ENCODE measurements at places on chromosomes 3 and 15. TPM values are rescaled to one million over a fixed set of nuclear protein-coding genes. Genes with fewer than 3 reads are reported as not detected.
A peak's percentile ranks its signal among the peaks of the same experiment; 100 is the strongest.

GOLGA6L4 gene
- total RNA-seq: not detected

PAQR9 gene
- total RNA-seq: 2.5 TPM

LRRK1 gene
- 10.4 TPM for total RNA-seq

- no peak for DNase-seq
These were observed 428.7 kb upstream of the EPHA3 start for GRCh38 chr3:88678747-88679146.

GRCh38 chr15:97401195-97401594, 559.3 kb upstream of the ARRDC4 start:
- DNase-seq: no peak

GRCh38 chr15:63348392-63348791, 33.3 kb downstream of the CA12 start:
- peak; percentile 94 for DNase-seq

GRCh38 chr15:58761010-58761388, 10.1 kb upstream of the MINDY2 start:
- DNase-seq: no peak

GRCh38 chr3:49222002-49222401, 50.6 kb downstream of the KLHDC8B start:
- no peak for DNase-seq

DNA sequence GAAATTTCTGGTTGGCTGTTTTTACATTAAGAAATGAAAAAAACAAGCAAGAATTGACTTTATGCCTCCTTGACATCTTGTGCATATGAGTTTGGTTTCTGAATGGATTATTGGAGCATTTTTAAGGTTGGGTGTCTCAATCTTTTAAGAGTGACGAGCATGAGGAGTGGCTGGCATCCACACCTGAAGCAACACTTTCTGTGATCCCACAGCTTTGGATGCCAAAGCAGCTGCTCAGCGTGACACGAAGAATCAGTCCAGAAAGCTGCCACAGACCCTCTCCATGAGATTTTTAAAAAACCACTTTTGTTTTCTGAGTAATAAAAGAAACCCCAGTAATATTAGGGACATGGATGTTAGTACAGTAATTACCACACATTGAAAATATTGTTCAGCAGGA, 154.5 kb downstream of the KLF13 start:
- DNase-seq: no peak

DNA sequence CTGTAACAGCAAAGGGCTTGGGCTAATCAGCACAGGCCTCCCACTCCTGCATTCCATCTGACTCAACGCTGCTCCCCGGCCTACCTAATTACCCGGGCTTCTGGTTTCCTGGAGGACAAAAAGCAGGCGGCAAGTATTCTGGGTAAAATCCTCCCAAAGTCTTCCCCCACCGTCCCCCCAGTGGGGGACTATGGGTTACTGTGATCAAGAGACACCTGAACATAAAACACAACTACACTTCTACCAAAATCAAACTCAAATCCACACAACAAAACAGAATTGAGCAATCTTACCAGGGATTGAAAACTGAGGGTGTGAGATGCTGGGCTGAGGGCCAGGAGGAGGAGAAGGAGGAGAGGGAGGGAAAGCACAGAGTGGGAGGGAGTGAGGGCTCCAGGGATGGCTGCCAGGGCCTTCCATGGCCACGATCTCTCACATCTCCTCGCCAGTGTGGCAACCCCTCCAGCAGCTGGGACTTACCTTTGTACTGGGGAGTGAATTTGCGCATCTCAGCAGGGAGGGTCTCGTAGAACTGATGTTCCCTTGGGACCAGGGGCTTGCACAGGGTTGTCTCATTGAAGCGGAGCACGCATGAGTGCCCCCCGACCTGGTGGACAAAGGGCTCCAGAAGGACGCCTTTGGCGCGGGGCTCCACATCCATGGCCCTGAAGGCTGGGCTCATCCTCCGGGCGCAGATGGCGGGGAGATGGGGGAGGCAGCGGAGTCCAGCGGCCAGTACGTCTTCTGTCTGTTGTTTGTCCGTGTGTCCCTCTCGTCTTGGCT, 9.1 kb upstream of the NCKIPSD start:
- DNase-seq: peak; percentile 71

DNA sequence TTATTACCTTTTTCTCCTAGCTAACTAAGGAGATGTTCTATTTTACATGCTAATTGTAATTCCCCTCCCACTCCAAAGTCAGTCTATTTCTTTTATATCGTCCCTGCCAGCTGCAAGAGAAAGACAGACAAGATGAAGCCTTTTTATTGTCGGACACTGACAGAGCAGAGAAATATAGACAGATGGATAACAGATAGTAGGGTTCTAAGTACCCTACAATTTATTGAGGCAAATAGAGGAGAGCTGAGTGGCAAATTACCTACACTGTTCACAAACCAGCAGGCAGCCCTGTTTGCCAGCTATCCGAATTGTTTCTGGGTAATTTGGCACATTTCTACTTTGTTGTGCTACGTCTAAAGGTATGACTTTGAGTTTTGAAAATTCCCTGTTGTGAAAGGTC, 392.3 kb upstream of the ZNF717 start:
- no peak for DNase-seq

GRCh38 chr3:44601749-44602148, 17.0 kb downstream of the ZNF660 start:
- DNase-seq: no peak

DNA sequence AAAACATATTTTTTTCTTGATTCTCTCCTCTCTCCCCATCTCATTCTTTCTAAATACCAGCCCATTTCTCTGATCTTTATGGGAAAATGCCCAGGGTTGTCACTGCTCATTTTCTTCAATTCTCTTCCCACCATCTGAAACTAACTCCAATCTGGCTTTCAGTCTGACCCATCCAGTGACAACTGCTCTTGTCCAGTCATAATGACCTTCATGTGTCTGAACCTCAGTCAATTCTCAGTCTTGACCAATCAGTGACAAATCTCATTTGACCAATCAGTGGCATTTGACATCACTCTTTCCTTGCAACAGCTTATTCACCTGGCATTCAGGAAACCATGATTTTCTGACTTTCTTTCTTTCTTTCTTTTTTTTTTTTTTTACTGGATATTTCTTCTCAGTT, 15.1 kb downstream of the VEPH1 start:
- DNase-seq: no peak

- no peak for DNase-seq
These were observed 16.8 kb downstream of the IGDCC4 start for GRCh38 chr15:65405791-65406423.

Measured in MG63 (cell line).